MV-4-11 (cell line): ENCODE measurements at places on chromosomes 7 and 10.
A peak's percentile ranks its signal among the peaks of the same experiment; 100 is the strongest.

- no peak for DNase-seq
Measured at GRCh38 chr10:112216151-112216550, 32.6 kb upstream of the GPAM start.

- peak; percentile 95 for DNase-seq
Measured at GRCh38 chr7:76359111-76359977, 553 bp upstream of the YWHAG start.

GRCh38 chr7:42409296-42409695 is 172.3 kb upstream of the GLI3 start:
- DNase-seq: no peak

DNA sequence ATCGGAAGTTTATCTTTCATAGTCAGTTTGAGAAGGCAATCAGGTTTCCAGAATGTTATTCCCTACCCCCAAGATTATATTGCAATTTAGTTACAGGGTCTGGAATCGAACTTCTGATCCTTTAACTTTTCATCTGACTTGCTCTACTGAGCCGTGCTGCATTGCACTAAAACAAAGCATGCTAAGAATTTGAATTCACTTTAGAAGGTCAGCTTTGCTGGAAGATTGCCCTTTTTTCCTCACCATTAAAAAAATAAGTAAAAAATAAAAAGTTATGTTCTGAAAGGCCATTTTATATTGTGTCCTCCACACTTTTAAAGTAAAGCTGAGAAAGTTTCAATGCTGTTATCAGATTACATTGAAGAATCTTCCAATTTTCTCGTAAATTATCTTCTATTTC is 388.8 kb upstream of the PHF14 start:
- no peak for DNase-seq
